ENCODE measurements at places on chromosomes 3 and 15.

DNA sequence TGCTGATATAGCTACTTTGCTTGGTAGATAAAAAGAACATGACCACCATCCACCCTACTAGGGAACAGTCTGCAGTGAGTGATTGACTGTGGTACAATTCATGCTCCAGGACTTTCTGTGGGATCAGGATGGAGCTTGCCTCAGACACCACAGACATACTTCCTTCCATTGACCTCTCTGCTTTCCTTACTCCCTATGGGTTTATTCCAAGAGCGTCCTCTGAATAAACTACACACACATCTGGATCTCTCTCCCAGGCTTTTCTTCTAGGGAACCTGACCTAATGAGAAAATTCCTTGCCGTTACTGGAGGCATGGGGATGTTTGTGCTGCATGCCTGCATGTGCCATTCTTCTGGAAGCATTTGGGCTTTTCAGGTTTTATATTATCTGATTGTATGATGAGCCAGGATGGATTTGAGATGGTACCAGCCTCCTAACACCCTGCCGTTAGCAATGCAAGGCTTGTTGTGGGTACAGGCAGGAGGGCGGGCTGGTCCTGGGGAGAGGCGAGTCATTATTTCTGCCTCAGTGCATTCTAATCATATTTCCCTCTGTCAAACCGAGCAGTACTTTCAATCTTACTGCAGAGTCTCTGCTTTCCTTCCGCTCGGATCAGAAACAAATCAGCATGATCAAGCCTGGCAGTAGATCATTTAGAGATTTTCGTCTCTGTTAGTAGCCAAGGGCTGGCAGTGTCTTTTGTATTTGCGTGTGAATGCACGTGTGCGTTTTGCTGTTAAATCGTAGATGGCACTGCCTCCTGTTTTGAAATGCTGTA, 279.2 kb downstream of the PDCD6IP start:
- no peak for DNase-seq

DNA sequence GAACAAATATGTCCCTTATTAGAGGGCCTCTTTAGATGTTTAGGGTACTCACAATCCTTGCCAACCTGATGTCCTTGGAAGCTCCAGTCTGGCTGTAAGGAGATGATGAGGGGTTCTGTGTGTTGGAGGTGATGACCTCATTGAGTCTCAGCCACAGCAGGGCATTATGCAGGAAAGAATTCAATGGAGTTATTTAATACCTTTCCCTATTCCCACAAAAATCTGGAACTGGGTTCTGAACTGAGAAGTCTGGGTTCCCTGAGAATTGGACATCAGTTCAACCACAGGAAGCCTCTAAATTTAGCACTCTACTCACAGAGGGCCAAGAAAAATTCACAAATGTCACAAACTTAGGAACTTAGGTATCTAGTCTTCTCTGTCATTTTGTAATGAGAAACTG, 36.9 kb downstream of the SLC35A5 start:
- DNase-seq, result no peak

- no peak for DNase-seq
These were observed 309.2 kb downstream of the PDCD6IP start for GRCh38 chr3:34107669-34108068.

DNA sequence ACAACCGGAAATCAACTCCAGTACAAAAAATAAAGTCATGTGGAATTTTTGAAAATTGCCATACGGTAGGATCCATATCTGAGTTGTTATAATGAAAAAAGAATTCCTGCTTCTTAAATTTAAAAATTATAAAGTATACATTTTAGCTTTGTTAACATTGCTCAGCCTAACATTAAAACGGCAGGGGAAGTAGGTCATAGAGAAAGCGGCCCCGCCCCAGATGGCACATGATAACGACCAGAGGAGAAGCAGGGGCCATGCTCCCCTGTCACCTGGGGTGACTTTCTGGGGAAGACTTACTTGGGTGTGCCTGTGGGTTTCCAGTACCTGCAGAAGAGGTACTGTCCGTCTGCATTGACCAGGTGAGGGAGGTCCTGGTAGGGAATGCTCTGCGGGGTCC, 921 bp downstream of the MGLL start:
- DNase-seq, result no peak

GRCh38 chr15:65219137-65219536, 7.9 kb upstream of the CILP start:
- DNase-seq, result no peak

DNA sequence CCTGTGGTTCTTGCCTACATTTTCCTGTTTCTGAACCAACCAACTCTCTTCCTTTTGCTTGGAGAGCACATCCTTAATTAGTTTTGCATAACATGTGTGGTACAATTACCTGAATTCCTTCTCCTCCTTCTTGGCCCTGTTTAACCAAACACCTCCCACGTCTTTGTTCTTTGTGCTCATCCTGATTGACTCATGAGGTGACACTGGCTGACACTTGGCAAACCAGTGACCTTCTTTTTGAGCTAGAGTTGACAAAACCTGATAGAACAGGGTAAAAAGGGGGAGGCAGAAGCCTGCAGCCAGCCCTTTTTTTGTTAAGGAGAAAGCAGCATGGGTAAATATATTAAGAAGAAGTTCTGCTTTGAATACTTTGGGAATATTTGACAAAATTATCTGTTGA, 99.2 kb upstream of the SAMMSON start:
- DNase-seq, result no peak
